Stimulated activated CD8-positive, alpha-beta memory T cell treated with anti-CD3 and anti-CD28 coated beads, Interleukin-7, amount 100 ng/mL, for 1 hour (primary cell): ENCODE measurements at places on chromosomes 5 and 9.

GRCh38 chr9:206481-206880 lies 8.2 kb upstream of the DOCK8 start:
- no peak for DNase-seq

DNA sequence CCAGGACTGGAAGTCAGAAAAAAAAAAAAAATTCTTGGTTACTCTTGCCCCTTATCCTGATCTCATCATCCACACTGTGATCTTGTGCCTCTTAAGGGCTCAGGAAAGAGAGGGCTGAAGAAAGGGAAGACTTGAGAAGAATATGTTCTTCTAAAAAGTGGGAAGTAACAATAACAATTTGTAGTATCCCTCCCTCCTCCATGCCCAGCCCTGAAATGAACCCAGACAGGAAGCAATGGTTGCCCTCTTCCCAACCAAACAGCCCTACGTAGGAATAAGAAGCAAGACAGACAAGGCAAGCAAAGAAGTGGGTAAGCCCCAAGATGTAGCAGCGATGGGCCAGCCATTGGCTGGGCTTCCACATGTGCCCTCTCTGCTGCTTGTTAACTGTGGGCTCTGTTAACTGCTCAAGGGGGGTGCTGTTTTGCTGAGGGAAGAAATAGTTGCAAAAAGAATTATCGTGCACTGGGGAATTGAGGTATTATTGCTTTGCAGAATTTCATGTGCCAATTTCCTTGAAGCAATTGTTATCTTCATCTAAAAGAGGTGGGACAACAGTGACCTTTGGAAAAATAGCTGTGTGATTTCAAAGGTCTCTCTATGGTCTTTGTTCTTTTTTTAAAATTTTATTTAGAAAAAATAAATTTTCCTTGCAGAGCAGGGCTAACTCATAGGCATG lies 146.6 kb upstream of the PCA3 start:
- no peak for DNase-seq

DNA sequence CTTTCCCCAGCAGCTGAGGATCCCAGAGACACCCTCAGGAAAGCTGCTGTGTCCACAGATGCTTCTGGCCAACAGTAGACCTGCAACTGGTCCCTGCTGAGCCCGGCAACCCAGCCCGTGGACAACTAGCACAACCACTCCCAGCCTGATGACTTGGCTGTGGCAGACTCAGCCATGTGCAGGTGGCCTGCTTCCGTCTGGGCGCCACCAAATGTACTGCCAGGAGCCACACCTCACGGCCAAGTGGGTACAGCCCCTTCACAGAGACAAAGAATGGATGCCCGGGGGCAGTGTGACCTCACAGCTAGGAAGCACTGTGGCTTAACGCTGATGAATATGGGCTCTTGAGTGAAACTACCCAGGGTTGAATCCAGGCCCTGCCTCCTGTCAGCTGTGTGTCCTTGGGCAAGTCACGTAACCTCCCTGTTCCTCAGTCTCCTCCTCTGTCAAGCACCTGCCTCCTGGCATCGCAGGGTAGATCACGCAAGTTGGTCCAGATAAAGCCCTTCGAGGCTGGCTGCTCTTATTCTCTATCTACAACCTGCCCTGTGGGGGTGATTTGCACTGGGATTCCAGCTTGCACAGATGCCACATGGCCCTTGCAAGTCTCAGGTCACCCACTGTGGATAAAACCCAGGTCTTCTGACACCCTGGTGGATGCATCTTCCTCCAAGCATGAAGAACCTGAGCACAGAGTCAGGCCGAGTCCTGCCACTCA lies 225.0 kb downstream of the PBX3 start:
- DNase-seq: no peak

DNA sequence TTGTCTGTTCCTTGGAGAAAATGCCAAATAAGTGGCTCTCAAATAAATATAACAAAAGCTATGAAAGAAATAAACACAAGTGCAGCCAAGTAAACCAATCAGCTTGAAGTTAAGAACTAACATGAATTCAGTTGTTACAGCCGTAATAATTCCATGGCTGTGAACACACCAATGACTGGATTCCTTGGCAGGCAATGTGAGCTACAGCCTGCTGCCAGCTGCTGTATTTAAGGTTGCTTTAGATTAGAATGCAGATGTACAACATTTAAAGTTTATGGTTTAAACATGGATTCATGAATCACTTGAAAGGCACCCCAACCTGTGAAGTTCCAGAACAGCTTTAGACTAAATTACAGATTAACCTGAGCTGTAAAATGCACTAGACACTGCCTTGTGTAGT lies 626.4 kb upstream of the SEMA6A start:
- no peak for DNase-seq

DNA sequence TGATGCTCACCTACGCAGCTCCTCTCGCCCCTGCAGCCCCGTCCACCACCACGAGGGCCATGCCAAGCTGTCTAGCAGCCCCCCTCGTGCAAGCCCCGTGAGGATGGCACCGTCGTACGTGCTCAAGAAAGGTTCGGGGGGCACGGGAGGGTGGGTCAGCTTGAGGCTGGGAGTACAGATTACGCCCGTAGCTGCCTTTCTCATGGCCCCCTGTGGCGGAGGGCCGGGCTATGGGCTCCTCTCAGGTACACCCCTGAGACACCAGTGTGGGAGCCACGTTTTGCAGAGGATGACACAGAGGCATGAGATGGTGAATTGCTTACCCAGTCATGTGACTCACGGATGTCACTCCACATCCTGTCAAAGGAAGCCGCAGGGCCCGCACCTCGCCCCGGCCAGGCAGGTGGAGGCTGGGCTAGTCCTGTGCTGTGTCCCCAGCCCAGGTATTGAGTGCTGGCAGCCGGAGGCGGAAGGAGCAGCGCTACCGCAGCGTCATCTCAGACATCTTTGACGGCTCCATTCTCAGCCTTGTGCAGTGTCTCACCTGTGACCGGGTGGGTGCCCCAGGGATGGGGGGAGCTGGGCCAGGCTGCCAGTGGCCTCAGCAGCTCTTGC lies 33.7 kb downstream of the USP20 start:
- DNase-seq: peak; percentile 73

DNA sequence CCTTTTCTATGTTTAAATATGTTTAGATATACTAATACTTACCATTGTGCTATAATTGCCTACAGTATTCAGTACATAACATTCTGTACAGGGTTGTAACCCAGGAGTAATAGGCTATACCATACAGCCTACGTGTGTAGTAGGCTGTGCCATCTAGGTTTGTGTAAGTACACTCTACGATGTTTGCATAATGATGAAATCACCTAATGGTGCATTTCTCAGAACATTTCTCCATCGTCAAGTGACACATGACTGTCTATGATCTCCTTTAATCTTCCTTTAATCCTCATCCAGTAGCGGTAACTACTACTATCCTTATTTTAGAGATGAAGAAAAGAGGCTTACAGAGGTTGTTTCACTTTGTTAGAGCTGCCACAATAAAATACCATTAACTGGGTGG lies 369.2 kb downstream of the PLK2 start:
- DNase-seq: no peak

- no peak for DNase-seq
Observed at GRCh38 chr5:36367524-36367923, 65.8 kb upstream of the RANBP3L start.

DNA sequence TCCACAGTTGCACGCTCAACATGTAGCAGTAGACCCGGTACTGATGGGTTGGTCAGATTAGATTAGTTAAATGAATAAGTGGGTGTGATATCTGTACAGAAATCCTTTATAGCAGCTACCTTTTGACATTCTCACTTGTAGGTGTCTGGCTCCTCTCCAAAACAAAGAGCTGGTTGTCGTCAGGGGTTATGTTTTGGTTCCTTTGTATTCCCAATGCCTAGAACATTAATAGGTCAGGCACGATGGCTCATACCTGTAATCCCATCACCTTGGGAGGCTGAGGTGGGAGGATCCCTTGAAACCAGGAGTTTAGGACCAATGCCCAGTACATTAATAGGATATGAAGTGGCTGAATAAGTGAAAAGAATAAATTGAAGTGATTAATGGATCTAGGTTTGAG lies 182.1 kb downstream of the SNCAIP start:
- no peak for DNase-seq

GRCh38 chr5:143054480-143054941 lies 284.3 kb downstream of the ARHGAP26 start:
- DNase-seq: no peak

- DNase-seq: no peak
Observed at GRCh38 chr9:17839776-17840175, 260.9 kb downstream of the SH3GL2 start.

DNA sequence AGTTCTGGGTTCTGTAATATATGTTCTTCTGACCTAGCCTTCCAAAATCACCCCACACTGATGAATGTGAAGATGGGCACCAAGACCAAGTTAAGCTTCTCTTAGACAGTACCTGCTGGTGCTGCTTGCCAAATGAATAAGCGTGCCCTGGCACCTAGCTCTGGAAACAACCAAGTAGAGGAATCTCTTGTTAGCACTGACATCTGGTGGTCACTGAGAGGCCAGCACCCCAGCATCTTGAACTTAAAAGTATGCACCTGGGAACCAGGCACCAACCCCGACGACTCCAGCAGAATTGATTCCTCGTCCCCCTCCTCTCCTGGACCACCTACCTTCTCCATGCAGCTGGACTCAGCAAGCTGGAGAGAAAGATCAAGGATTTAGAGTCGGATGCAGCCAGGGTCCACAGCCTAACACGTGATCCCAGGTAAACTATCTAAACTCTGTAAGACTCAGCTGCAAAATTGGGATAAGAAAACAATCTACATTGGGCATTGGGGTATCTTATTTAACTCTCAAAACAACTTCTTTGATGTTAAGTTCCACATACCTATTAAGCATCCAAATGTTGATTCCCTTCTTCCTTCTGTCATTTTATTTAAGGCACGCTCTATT lies 89.8 kb downstream of the SLC1A3 start:
- DNase-seq: no peak

GRCh38 chr5:181176254-181176952 lies 28.6 kb downstream of the TRIM7 start:
- no peak for DNase-seq

- DNase-seq: no peak
Observed at GRCh38 chr5:157570531-157571200, 4.9 kb downstream of the ADAM19 start.
